Mucosa of gallbladder (tissue), 1 donor: ENCODE measurements at places on chromosomes 11 and 22.

- DNase-seq, result no peak
These were observed 541 bp downstream of the HORMAD2 start for GRCh38 chr22:30080805-30081204.

DNA sequence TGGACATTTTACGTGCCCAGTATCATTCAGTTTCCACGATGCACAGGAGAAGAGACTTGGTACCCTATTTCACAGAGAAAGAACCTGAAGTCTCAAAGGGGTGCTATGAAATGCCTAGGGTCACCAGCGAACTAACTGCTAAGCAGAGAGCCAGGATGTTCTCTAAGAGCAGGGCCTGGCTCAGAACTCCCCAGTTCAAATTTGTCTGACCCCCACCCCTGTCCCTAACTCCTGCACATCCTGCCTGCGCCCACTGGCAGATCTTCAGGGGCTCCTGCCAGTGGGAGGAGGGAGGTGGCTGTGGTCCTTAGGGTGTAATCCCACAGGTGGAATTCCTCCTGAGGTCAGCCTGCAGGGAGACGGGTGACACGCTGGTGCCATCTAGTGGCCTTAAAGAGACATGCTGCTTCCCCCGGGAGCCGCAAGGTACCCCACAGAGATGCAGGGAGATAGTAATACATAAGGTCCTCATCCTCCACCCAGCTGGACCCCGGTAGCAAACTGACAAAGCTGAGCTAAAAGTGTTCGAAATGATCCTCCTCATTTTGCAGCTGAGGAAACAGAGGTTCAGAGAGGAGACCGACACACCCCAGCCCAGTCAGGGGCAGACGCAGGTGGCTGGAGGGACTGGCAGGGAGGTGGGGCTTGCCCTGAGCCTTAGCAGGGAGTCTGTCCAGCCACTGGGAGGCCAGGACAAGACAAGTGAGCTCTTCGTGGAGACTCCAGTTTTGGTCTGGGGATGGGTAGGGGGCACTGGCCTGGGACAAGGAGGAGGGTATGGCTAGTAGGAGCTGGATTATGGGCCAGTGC is 34.1 kb downstream of the MB start:
- peak; percentile 42 for DNase-seq

DNA sequence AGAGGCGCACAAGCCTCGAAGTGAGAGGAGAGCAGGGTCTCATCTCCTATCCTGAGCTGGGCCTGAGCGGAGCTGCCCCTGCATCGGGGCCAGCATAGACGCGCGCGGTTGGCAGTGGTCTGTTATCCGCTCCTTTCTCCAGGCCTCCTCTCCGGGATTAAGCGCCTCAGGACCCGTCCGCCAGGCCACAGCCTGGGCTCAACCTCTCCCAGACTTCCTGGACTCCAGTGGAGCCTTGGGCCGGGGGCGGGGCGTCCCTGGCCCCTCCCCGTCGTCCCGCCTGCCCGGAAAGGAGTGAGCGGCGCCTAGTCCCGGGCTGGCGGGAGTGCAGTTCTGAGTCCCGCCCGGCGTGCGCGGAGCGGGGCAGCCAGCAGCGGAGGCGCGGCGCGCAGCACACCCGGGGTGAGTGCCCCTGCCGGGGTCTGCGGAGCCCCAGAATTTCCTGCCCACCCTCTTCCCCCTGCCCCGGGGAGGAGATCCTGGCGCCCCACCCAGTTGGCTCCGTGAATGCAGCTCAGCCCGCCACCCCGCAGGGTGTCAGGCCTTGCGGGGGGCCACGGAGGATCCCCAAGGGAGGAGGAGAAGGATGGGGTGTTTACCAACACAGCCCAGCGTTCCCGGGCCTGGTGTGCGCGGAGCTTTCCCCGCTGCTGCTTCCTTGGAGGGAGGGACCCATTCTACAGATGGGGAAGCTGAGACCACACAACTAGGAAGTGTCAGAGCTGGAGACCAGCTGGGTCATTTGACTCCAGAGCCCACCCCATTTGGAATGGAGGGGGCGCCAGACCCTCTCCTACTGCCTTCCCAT is at the start of gene TCIRG1:
Gene TCIRG1, plus strand, starts transcription at position 308 of the 808 bp plus-strand sequence. CDS start 2,247 bp downstream, outside the sequence.
- peak; percentile 86 for DNase-seq

DNA sequence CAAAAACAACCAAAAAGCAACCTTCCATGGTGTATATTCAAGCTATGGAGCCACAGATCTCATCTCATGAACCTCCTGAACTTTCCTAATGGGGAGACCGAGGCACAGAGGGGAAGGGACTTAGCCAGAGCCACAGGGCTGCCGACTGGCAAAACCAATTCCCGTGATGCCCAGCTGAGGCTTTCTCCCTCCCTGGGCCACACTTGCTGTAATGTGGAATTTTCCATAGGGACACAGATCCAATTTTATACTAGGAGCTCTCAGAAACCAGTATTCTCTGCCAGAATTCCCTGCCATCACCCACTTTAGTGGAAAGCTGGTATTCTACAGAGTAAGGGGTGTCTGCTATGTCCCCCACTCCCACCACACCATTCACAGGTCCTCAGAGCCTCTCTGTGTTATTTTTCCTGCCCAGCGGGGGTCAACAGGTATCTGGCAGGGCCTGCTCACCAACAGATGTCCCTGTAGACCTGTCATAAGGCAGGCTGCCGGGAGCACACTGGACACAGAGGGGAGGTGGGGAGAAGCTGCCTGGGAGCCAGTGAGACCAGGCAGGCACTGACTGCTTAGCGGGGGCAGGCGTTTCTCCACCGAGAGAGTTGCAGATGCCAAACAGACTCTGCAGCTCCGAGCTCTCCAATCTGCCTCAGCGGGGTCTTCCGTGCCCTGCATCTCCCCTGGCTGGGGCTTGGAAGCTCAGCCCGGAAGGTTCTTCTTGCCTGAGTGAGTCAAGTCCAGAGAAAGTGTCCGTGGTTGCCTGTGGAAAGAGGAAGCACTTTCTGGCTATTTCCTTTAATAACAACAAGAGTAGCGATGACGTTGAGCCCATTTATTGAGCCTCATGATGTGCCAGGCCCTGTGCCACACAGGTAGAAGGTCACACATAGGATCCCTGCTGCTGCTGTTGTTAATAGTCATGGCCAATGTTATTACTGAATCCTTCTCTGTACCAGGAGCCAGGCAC is 26.3 kb downstream of the RPS6KA4 start:
- DNase-seq, result peak; percentile 14

DNA sequence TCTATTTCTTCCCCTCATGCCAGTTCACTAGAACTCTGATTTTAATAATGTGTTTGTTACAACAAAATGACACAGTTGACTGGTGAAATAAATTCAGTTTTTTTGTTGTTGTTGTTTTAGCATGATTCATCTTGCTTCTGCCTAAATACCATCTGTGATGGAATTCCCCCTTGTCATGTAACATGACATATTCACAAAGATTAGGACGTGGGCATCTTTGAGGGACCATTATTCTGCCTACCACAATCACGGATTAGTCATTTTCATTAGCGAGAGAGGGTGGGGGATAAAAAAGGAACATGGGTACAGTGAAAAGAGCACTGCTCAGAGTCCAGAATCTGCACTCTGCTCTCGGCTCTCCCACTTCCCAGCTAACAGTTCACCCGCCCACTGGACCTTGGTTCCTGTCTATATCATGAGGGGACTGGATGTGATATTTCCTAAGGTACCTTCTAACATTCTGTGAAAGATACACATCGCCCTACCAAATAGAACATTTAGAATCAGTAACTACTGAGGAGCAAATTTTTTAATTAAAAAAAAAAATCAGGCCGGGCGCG is 11.3 kb downstream of the HTATIP2 start:
- no peak for DNase-seq

- DNase-seq, result no peak
These were observed 33.3 kb upstream of the BIRC3 start for GRCh38 chr11:102284008-102284407.

DNA sequence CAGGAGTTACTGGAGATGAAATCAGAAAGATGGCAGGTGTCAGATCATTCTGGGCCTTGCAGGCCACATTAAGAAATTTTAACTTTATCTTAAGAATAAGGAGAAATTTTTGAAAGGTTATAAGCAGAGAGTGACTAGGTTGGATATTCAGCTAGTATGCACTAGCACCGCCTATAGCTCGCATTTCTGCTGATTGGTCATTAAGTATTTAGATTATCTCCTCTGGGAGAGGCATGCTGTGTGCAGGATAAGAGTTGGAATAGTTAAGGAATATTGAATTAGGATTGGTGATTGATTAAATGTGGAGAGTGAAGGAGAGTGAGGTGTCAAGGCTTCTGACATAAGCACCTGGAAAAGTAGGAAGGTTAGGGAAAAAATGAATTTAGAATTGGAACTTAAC is 100.6 kb downstream of the STIM1 start:
- DNase-seq, result no peak

DNA sequence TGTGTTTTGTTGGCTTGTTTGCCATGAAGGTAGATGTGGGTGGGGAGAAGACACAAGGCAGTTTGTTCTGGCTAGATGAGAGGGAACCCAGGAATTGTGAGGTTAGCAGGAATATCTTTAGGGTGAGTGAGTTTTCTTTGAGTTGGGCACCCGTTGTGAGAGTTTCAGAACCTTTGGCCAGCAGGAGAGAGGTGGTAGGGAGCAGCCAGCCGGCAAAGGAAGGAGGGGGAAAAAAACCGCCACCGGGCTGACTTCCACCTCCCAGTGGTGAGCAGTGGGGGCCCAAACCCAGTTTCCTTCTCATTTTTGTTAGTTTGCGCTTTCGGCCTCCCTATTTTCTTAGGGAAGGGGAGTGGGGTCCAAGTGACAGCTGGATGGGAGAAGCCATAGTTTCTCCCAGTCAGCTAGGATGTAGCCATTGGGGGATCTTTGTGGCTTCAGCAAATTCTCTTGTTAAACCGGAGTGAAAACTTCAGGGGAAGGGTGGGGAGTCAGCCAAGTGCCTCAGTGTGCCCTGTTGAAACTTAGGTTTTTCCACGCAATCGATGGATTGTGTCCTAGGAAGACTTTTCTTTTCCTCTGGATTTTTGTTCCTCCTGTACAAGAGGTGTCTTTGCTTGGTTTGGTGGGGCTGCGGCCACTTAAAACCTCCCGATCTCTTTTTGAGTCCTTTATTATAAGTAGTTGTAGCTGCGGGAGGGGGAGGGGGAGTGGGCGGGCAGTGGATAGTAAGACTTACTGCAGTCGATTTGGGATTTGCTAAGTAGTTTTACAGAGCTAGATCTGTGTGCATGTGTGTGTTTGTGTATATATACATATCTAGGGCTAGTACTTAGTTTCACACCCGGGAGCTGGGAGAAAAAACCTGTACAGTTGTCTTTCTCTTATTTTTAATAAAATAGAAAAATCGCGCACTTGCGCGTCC is 1.1 kb upstream of the GCAT start:
- DNase-seq, result no peak

DNA sequence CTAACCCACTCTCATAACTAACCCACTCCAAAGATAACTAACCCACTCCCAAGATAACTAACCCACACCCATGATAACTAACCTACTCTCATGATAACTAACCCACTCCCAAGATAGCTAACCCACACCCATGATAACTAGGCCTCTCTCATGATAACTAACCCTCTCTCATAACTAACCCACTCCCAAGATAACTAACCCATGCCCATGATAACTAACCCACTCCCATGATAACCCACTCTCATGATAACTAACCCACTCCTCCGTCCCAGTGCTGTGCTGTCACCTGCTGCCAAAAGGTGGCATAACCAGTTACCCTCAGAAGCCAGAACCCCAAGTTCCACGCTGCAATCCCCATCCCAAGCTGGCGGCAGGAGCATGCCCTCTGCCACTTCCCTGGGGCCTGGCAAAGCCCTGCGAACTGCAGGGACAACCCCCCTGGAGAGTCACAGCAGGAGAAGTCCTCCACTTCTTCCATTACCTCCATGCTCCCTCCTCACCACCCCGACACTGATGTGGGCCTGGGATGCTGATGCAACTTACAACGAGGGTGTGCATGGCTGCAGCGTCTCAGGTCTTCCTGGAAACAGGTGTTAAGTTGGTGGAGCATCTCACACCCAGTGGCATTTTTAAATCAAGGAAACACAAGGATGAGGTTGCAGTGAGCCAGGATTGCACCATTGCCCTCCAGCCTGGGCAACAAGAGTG is 30.8 kb upstream of the CELSR1 start:
- no peak for DNase-seq

GRCh38 chr22:47090591-47091245 is 328.3 kb downstream of the TBC1D22A start:
- no peak for DNase-seq

- DNase-seq, result no peak
These were observed 43.6 kb downstream of the LRRC32 start for GRCh38 chr11:76626921-76627401.

DNA sequence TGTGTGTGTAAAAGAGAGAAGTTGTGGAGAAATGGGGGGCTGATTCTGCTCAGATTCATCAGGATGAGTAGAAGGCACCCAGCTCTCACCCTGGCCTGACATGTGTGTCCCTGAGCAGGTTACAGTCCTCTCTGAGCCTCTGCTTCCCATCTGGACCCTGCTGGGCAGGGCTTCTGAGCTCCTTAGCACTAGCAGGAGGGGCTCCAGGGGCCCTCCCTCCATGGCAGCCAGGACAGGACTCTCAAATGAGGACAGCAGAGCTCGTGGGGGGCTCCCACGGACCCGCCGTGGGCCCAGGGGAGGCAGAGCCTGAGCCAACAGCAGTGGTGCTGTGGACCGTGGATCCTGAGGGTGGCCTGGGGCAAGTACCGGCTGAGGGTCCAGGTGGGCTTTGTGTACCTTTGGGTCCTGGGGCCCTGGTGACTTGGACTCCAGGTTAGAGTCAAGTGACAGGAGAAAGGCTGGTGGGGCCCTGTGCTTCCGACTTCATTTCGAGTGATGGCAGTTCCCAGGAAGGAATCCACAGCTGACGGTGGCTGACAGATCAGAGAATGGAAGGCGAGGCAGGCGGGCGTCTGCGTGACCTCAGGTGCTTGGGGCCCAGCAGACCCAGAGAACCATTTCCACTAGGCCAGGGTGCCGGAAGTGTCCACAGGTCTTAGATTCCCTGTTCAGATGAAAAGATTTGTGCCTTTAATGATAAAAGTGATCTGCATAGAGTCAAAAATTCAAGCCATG is 21.9 kb downstream of the NEAT1 start:
- DNase-seq, result no peak

DNA sequence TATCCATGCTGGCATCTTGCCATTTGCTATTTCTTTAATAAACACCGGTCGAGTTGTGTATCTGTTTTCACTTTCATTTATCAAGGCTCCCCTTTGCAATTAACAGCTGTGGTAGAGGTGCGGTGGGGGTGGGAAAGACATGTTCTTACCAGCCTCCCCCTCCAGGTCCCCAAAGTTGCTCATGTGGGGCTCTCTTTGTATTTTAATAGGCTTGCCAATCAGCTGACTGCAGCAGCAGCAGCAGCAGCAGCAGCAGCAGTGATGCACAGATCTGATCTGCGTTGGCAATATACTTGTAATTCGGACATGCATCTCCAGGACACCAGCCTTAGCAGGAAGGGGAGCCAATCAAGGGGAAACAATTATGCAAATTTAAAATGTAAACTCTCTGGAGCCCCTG is 40.3 kb upstream of the E2F8 start:
- DNase-seq, result no peak

GRCh38 chr11:7509966-7510365 is 3.8 kb upstream of the PPFIBP2 start:
- no peak for DNase-seq

DNA sequence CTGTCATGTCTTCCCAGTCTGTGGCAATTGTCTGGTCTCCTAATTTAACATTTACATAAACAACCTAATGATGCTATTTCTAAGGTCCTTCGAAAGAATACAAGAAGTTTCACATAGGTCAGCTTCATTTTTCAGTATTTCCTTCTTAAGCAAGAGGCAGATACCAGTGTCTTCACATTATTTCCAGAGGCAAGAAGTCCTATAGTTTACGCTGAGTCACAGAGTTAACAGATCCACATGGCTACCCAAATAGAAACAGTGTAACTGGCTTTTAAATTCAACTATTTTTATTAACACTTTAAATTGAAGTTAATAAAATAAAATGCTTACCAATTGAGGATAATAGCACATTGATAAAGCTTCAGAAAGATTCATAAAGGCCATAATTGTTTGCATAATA is 10.9 kb downstream of the PRRG4 start:
- DNase-seq, result no peak
